ENCODE measurements at places on chromosomes 1 and 21.

DNA sequence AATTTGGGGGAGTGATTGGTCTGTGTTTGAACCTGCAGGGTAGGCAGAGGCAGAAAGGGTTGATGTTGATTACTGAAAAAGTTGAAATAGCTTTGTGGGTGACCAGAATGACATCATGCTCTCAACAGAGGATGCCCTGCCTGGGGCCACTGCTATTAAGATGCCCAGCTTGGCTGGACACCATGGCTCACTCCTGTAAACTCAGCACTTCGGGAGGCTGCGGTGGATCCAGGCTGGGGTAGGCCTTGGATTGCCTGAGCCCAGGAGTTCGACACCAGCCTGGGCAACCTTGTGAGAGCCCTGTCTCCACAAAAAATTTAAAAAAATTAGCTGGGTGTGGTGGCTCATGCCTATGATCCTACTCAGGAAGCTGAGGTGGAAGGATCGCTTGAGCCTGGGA is 42.8 kb upstream of the CACNA1E start:
- no peak for DNase-seq

- DNase-seq = no peak
Measured at GRCh38 chr1:111195002-111195684, 5.3 kb downstream of the DENND2D start.

DNA sequence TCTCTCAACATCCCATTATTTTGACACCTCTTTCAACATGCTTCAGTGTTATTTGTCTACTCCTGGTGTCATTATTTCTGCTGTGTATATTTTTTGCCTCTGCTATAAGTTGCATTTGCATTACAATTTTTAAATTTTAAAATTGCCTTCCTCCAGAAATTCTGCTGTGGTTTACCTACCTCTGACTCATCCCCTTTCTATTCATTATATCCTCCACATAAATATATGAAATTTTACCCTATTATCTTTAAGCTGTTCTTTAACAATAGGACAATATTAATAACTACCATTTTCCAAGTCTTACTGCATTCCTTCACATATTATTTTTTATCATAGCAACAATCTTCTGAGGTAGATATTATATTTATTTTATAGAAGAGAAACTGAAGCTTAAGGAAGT is 178.1 kb upstream of the NRIP1 start:
- no peak for DNase-seq

DNA sequence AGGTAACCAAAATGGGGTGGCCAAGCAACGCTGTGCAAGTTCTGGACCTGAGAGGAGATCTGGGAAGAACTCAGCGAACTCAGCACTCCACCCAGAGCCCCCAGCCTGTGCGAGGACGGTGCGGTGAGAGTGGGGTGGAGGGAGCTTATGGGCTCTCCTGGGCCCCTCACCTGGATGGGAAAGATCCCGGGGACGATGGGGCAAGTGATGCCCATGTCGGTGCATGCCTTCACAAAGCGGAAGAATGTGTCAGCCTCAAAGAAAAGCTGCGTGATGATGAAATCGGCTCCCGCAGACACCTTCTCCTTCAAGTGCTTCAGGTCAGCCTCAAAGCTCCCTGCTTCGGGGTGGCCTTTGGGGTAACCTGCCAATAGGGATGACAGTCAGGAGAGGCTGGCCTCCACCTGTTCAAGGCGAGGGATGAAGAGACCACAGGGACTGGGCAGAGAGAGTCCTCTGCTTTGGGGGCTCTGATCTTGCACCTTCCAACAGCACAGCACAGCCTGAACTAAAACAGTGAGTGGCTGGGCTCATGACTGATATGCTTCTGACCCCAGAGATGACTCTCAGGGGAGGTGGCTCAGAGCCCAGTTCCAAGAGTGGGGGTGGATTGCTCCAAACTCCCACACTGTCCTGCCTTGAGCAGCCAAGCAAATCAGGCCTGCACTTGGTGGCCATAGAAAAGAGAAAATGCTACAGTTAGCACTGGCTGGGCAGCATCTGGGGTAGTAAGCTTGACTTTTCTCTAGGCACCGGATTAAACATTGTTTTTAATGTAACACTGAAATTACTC is 9.5 kb downstream of the MTHFR start:
- no peak for DNase-seq

GRCh38 chr21:33761441-33762036 is 119.2 kb downstream of the ITSN1 start:
- no peak for DNase-seq

DNA sequence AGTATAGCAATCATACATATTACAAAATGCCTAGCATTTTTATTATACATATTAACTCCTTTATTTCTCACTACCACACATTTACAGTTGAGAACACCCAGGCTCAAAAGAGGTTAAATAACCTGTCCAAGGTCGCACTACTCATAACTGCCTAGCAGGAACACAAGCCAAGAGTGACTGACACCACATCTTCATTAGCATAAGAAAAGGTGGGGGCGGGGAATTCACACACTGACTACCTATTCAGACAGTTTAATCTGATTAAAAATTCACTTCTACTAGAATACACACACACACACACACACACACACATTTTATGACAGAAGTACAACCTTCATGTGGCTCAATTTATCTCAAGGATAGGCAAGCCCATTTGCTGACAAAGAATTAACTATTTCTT is 77.8 kb upstream of the CACHD1 start:
- no peak for DNase-seq

GRCh38 chr1:24067978-24068377 is 44.0 kb downstream of the MYOM3 start:
- no peak for DNase-seq

- DNase-seq = no peak
Measured at GRCh38 chr21:34921151-34921550, 128.0 kb downstream of the RUNX1 start.

- no peak for DNase-seq
Measured at GRCh38 chr1:11207898-11208611, 18.9 kb downstream of the ANGPTL7 start.

DNA sequence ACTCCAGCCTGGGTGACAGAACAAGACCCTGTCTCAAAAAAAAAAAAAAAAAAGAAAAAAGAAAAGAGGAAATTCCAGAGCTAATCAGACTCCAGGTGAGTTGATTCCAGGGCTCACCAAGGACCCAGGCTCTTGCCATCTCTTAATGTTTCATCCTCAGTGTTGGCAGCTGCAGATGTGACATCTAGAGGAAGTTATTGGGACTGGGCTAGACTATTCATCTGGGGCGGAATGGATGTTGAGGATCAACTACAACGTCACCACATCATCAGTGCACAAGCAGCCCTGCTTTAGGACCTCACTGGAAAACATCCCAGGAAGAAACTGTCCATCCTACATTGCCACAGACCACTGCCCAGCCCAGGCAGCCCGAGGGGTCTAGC is 28.6 kb upstream of the PARP1 start:
- DNase-seq = no peak

DNA sequence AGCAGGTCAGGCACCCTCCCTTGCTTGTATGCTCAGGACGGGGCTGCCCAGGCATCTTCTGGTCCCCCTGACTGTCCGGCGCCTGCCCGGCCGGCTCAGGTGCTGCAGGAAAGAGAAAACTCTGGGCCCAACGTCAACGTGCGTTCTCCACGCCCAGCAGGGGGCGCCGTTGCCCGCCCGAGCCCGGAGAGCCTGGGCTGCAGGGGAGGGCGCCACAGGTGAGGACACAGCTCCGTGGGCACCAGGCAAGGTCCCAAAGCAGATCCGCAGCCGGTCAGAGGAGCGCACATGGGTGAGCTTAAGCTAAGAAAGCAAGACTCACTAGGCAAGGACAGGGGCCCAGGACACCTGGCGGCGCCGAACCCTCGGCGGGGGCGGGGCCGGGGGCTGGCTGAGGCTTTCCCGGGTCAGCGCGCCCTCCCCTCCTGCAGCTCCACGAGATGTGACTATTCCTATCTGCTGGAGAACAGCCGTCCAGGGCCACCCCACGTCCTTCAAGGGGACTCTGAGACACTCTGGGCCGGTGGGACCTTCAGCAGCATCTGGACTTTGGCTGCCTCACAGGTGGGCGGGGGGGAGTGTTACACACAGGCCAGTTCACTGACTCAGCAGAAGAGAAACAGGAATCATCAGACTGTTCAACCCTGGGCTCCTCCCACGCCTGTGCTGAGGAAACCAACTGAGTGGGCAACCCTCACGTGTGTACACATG is 29.3 kb downstream of the KRTAP10-1 start:
- DNase-seq = no peak

DNA sequence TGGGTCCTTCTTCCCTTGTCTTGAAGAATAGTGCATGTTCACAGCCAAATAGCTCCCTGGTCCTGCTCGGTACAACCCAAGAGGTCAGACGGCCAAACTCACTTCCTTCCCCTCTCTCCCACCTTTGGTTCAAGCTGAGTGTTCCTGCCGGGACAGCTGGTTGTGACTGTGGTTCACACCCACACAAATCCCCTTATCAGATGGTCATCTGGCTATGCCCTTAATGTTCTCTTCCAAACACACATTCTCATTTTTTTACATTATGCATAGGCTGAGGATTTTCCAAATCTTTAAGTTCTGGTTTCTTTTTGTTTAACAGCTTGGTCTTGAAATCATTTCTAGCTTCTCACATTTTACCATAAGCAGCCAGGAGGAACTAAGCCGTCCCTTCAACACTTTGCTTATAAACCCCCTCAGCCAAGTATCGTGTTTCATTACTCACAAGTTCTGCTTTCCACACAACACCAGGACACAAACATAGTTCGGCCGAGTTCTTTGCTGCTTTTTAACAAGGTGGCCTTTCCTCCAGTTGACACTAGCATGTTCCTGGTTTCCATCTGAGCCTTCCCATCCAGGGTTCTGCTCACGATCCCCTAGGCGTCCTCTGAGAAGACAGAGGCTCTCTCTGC is 19.7 kb upstream of the TSPEAR start:
- no peak for DNase-seq

GRCh38 chr21:46675595-46676280 is 40.3 kb downstream of the PRMT2 start:
- DNase-seq = no peak

DNA sequence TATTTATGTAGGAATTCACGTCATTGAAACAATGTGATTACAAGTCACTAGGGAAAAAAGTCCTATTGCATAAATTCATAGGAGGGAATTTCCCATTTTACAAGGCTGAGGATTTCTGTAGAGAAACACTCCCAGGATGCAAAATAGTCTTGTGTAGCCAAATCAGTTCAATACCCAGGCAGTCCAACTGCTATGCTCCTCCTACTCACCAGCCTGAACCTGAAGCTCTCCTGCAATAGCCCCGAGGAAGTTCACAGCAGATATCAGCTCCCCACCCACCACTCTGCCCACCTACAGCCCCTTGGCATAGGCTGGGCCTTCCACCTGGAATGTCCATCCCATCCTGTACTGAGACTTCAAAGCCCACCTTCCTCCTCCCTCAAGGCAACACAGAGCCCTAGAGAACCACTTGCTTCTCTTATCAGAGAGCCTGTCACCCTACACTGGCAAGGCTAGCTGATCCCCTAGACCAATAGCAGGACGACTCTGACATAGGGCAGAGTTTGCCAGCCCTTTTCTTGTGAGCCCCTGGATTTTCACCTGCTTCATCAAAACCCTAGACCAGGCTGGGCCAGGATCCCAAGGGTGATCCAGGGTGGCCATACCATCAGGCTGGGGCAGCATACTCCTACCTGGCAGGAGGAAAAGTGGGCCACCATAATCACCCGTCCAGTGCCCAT is 1.5 kb downstream of the LSS start:
- DNase-seq = no peak

- DNase-seq = no peak
Measured at GRCh38 chr1:8441426-8441825, 123.5 kb downstream of the SLC45A1 start.

- DNase-seq = no peak
Measured at GRCh38 chr1:207329469-207329868, 8.0 kb downstream of the CD55 start.

GRCh38 chr21:27275294-27275927 is 308.5 kb upstream of the ADAMTS5 start:
- no peak for DNase-seq
